ENCODE measurements at places on chromosomes 11 and 22.

DNA sequence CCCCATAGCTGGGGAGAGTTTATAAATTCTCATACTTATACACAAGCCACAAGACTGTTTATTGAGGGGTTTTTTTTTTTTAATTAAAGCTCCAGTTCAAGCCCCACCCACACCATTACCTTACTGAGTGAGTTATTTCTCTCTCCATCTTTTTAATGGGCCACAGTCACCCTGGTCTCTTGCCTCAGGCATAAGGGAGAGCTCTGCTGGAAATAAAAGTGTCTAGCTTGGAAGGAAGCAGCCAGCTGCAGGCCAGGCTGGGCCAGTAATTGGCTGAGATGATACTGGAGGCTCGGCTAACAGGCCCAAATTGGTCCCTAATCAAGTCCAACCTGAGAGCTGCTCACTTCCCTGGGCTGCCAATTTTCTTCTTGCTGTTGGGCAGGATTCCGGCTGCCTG lies 174.1 kb downstream of the INSC start:
- DNase-seq = no peak

DNA sequence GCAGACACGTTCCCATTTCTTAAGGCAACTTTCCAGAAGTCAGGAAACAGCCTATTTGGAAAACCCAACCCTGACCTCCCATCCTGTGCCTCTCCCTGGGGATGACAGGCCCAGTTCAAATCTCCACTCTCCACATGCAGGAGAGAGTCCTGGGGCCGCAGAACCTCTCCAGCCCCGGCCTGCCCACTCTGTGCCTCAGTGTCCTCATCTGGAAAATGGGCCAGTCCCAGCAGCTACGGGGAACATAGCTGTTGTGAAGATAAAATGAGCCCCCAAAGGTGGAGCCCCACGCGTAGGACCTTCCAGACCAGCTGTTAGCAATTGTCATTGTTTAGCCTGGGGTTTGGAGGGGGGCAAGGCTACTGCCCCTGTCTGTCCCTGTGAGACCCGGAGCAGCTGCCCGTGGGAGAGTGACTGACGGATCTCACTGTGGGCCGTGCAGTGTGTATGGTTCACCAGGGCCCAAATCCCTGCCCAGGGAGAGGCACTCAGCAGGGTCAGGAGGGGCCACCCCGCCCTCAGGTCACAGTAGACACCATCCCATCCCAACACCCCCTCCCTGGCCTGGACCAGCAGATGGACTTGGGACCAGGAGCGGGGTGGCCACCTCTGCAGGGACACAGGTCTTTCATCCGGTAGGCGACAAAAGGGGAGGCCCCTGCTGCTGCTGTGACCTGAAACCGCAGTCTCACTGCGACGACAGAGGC lies 145.9 kb downstream of the CTTN start:
- no peak for DNase-seq

DNA sequence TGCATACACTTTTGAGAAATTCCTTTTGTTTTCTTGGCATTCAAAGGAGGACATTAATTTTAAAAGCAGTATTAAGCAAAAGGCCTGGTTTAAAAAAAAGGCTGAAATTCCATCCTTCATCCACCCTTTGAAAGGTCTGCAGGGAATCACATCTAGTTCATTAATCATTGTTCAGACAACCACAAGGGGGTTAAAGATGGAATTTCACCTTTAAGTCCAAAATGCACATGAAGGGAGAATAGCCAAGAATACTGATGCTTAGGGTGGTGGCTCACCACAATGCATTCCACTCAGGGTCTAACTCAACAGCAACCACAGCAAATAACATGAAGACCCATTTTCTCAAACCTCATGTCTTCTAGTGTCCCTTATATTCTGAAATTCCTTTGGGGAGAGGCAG lies 256.9 kb downstream of the CADM1 start:
- no peak for DNase-seq

GRCh38 chr22:48239461-48240147 lies 1477.2 kb downstream of the TBC1D22A start:
- no peak for DNase-seq

GRCh38 chr11:122521626-122522025 lies 133.9 kb upstream of the UBASH3B start:
- DNase-seq = no peak

- no peak for DNase-seq
Observed at GRCh38 chr11:18780896-18781295, 10.7 kb downstream of the PTPN5 start.
